Cerebellar nuclear complex (tissue), 1 donor: ENCODE measurements at places on chromosomes 11 and 22.

DNA sequence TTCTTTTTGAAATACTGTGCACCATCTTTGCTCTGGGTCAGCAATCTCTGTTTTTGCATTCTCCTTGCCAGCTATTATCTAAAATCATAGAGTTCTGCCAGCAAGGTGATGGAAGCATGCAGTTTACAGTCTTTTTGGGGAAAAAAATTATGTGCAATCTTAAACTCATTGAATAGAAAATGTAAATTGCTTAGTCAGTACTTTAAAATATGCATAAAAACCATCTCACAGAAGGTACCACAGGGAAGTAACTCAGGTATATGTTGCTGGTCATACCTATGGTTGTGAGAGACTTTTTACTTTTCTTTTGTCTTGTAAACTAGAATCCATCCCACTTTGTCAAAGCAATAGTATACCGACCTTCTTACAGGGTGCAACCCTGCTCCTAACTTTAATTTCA, 469.8 kb upstream of the ANO3 start:
- no peak for DNase-seq

DNA sequence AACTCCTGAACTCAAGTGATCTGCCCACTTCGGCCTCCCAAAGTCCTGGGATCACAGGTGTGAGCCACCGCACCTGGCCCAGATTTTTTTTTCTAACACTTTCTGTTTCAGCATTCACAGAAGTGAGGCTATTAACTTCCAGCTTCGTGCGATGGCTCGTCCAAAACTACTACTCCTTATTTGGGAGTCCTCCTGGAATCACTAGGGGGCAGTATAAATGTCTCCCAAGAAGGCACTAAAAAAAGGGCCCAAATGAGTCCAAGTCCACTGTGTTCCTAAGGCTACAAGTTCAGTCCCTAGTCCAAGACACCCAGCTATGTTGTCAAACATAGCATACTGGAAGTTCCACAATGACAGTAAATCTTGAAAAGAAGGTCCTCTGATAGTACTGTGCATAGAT, 63.2 kb upstream of the BIRC3 start:
- no peak for DNase-seq

GRCh38 chr11:66887526-66887925, 30.7 kb downstream of the LRFN4 start:
- no peak for DNase-seq

DNA sequence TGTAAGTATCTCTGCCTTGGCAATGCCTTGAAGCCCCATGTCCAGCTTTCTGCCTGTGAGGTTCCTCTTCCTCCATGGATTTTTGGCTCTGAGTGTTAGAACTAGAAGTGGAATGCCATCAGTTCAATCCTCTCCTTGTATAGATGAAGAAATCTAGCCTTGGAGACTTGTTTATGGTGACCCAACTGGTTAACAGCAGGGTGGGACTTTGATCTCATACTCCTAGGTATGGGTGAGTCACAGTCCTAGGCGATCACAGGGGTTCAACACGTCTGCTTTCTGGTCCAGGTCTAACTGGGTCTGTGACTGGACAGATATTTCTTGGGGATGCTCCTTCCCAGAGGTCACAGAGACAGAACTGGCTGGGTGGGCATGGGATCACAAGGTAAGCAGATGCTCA, 9.2 kb upstream of the MTFP1 start:
- no peak for DNase-seq
